NCI-H226 (cell line): ENCODE measurements at places on chromosomes 6 and 20.

DNA sequence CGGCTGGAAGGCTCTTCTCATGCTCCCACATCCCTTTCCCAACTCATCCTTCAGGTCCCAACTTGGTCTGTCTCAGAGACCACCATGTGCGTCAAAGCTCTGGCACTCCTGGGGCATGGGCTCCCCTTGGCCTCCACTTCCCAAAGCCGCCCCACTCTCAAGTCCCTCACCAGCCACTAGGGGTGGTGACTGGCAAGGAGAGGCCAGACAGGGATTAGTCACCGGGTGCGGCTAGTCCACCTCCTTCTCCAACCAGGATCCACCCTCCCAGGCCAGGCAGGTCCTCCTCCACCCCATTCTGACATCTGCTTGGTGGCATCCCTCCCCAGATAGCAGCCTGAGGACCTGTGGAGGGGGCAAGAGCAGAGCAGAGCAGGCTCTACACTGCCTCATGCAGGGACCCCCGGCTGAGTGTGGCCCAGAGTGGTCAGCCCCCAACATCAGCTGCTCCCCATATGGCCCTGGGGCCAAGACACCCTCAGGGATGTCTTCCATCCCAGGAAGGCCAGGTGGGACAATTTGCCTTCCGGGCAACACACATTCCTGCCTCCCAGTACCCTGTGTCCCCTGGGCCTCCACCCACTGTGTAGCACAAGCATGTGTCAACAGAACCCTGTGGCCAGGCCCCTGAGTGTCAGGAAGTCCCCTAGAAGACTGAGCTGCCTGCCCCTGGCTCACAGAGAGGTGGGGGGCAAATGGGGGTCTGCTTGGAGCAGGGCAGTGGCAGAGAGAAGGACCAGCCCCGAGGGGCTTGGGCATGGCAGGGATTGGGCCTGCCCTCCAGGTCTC lies 29.2 kb downstream of the YTHDF1 start:
- peak; percentile 8 for DNase-seq

DNA sequence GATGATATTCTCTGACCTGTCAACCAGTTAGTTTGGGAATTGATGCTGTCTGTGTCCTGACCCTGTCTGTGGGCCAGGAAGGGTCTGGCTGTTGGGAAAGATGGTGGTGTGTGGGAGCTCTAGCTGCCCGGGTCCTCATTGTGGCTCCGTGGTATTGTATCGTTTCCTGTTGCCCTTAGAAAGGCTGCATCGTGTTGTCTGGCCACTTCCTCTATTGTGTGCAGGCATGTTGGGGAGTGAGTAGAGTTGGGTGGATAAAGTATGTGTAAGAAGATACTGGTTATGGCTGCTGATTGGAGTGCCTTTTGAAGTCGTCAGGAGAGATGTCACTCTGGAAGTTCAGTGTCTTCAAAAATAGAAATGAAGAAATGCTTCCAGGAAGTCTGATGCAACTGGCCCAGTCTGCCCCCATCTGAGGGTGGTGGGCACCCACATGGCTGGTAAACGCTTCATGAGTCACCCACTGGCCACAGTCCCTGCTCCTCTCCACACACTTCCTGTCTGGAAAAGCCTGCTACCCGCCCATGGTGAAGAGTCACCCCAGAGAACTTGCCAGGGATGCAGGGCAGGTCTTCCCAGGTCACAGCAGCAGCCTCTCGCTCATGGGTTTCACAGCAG lies 27.9 kb downstream of the PPARD start:
- DNase-seq = peak; percentile 93

DNA sequence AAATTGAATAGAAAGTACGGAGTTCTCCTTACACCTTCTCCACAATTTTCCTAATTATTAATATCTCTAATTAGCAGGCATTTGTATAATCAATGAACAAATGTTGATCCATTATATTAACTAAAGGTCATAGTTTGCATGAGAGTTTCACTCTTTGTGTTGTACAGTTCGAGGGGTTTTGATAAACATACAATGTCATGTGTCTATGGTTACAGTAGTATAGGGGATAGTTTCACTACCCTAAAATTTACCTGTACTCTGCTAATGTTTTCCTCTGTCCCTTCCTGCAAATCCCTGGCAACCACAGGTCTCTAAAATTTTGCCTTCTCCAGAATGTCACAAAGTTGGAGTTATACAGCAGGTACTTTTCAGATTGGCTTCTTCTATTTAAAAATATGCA lies 1199.8 kb upstream of the GJE1 start:
- DNase-seq = no peak

DNA sequence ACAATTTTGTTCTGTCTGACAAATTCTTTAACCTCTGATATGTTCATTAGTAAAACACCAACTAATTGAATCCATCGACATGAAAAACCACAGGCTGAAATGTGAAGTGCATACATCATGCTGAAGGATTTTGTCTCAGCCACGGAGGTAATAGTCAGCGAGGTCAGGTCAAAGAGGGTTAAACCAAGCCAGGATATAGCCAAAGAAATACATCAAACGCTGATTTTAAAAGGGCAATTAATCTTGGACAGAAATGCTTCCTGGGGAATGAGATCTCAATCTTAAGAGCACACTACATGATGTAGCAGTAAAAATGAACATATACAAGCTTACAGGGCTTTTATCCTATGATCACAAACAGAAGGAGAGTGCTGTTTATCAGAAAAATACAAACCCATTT lies 106.7 kb downstream of the PRDM1 start:
- peak; percentile 52 for DNase-seq

DNA sequence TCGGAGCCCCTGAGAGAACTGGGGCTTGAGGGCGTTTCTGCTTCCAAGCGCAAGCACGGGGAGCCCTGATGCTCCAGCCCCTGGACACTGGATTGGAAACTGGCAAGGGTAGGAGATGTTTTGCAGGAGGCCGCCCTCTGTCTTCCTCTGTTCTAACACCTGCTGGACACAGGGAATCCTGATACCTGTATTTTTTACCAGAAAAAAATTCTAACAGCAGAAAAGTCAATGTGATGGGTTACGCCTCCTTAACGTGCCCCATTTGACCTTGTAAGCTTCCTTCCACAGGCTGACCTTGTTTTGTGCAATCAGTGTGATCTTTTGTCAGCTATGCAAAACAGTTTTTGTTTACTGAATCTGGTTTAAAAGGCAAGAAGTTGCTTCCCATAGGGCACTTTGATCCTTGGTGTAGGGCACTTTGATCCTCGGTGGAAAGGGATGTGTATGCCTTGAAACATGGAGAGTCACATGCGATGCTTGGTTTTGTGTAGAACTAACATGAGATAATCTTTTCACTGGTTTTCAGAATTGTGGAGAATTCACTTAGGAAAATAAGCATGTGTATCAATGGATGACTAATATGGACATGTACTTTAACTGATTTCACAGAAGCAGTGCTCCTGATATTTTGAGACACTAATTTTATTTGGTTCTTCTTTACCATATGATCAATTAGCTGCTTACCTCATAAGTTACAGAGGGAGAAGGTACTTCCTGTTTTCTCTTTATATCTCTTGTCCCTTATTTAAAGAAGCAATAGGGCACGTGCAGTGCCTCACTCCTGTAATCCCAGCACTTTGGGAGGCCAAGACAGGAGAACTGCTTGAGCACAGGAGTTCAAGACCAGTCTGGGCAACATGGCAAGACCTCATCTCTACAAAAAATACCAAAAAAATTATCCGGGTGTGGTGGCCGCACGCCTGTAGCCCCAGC lies 59.9 kb upstream of the MAP3K4 start:
- DNase-seq = no peak

- DNase-seq = no peak
These were observed 407.6 kb upstream of the MANEA start for GRCh38 chr6:95169775-95170174.

DNA sequence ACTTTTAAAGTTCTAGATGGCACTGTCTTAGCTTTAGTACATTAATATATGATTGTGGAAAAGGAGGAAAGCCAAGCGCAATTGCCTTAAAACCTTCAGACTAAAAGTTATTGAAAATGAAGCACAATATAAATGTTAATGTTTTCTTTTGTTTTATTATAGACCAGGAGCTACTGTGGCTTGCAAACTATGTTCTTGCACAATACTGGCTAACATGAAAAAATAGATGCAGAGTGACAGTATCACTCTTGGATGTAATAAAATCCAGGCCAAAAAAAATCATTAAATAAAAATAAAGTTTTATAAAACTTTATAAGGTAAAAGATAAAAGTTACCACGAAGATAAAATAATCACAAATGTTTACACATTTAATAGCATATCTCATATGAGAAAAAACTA lies 18.3 kb upstream of the PLN start:
- no peak for DNase-seq

DNA sequence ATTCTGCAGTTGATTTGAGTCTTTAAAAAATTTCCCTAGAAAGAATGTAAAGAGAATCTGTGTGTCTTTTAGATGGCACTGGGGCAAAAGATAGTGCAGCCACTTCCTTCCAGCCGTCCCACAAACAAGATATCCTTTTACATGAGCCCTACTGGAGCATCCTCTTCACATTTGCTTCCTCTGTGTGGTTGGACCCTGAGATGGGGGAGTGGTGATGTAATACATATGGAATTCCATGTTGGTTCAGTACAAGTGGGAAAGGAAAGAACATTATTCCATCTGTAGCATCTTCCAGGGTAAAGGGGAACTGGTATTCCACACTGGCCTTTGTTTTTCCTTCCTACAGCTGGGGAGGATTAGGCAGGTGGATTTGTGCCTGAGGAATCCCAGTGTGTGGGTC lies 78.9 kb upstream of the ISM1 start:
- peak; percentile 23 for DNase-seq

DNA sequence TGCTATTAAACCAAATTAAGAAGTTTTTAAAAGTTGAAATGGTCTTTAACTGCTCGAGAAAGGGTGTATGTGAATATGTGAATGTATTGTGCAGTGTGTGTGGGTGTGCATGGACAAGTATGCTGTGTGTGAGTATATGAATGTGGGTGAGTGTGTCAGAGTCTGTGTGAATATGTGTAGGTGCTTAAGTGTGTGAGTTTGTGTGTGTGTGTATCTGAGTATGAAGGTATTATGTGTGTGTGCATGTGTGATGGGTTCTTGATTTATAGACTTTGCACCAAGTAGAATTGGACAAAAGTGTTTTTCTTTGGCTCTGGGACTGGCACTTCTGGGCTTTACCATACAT lies 21.6 kb downstream of the EYA2 start:
- DNase-seq = no peak

DNA sequence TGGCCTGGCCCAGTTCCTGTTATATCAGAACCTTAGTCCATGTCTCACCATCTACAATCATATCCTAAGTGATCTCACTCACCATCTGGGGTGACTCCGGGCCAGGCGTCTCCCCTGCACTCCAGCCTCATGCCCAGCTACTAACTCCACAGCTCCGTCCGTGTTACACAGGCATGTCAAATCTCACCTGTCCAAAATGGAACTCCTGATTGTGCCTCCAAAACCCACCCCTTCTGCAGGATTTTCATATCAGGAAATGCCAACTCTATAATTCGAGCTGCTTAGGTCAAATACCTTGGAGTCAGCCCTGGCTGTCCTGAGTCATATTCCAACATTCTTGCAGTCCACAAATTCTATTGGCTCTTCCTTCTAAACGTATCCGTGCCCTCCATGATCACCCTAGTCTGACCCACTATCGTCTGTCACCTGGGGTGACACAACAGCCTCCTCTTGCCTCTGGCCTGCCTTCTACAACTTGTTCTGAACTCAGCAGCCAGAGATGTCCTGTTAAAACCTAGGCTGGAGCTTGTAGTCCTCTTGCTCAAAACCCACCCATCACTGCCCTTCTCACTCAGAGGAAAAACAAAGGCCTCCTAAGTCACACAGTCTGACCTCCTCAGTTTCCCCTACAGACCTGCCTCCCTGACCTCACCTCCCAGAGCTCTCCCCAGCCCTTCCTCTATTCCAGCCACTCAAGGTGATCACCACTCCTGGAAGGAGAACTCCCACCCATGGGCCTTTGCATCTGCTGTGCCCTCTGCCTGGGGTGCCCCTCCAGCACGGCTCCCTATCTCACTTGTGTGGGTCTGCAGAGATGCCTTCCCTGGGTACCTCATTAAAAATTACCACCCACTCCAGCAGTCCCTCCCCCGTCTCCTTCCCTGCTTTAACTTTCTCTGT lies 85.3 kb upstream of the SIRPA start:
- peak; percentile 56 for DNase-seq

GRCh38 chr6:119077643-119078375 lies 655 bp downstream of the FAM184A start:
- peak; percentile 5 for DNase-seq

DNA sequence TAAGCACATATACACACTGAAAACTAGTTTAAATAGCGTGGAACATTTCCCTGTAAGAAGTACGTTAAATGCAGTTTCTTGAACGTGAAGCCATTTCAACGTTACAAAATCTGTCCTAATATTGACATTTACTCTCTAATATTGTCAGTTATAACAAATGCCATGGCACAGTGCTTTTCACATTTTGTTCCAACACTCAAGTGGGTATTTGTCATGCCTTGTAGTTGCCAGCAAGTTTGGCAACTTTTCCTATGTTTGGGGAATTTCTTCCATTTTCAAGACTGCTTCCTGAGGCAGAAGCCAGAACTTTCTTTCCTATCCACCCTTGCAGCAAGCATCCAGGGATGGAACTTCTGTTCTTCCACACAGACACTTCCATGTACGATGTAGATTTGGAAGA lies 63.0 kb downstream of the STX11 start:
- no peak for DNase-seq

DNA sequence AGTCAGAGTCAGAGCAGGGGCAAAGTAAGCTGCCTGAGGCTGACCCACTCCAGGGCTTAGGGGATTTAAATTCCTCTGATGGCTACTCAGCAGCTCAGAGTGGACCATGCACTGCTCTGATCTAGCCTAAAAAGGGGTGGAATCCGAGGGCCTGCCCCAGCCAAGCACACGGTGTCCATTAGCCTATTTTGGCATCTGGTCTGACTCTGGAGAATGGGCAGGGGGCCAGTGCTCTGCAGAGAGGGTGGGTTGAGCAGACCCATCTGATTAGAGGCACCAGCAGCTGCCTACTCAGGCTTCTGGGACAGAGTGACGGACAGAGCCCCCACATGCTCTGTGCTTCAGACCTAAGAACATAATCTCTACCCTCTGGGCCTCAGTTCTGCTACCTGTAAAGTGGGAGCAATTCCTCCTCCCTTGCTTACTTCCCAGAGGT lies 25.9 kb upstream of the TGM2 start:
- DNase-seq = no peak

DNA sequence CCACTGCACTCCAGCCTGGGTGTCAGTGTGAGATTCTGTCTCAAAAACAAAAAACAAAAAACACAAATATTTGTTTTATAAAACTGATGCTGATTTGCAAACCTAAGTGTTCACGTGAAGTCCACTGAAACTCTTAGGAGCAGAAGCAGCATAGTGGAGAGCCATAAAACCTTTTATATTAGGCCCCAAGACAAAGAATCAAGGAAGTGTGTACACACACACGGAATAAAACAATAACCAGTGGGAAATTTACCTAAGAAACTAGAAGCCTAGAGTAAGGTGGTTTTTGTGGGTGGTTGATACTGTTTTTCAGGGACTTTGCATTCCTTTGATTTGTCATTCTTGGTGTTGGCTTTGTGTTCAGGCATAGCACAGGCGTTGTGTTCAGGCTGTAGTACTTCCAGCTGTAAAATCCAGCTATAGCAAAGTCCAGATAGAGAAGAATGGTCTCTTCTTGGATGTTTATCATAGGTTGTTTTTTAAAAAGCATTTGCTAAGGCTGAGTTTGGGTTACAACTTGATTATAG lies 61.3 kb downstream of the ATRN start:
- DNase-seq = no peak

GRCh38 chr6:66361886-66362285 lies 654.9 kb upstream of the EYS start:
- DNase-seq = no peak

GRCh38 chr6:73679009-73679408 lies 17.0 kb upstream of the CD109 start:
- no peak for DNase-seq

GRCh38 chr6:80523010-80523409 lies 416.5 kb downstream of the BCKDHB start:
- no peak for DNase-seq

- DNase-seq = no peak
These were observed 20.5 kb downstream of the BCAS4 start for GRCh38 chr20:50815162-50815989.
